ENCODE measurements at places on chromosomes 12 and 14.

- no peak for DNase-seq
Observed at GRCh38 chr12:52417740-52418139, 11.6 kb upstream of the KRT82 start.

DNA sequence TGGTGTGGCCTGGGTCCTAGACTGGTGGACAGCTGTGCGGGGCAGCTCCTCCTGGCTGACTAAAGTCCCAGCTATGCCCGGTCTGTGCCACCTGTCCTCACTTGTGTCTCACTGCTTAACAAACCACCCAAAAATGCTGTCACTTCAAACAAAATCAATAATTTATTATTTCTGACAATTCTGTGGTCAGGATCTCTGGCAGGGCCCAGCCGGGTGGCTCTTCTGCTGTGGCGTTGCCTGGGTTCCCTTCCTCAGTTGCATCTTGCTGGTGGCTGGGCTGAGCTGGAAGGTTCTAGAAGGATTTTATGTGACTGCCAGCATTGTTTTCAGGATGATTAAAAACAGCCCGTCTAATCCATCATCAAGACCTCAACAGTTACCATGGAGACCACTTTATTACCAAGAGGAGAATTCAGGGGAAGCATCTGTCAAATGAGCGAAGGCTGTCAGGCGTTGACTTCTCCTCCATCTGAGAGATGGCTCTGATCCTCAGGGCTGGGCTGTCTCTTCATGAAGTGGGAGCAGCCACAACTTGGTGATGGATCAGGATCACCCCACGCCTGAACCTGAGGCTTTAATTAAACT, 280.6 kb upstream of the SFSWAP start:
- DNase-seq = no peak

GRCh38 chr14:67510836-67511235, 22.3 kb upstream of the PLEKHH1 start:
- no peak for DNase-seq

- DNase-seq = peak; percentile 43
Observed at GRCh38 chr14:95523051-95523814, 6.8 kb upstream of the SYNE3 start.

- DNase-seq = no peak
Observed at GRCh38 chr14:94363151-94363624, 25.2 kb downstream of the SERPINA1 start.

DNA sequence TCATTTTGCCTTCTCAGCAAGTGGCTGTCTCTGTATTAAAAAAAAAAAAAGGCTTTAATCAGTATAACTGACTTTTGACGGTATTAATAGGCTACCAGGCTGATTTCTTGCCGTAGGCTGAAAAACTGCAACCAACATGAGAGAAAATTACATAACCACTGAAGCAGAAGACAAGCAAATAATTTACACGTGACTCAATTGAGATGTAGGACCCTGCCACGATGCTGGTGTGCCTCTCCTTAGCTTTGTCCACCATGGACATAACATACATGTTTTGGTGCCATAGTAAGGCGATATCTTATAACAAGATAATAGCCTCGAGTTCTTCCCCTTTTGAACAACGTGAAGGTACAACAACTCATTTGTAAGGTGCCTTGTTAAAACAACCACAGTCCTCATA, 88.7 kb upstream of the GRIP1 start:
- DNase-seq = no peak
